ENCODE measurements at places on chromosomes 1 and 21.

DNA sequence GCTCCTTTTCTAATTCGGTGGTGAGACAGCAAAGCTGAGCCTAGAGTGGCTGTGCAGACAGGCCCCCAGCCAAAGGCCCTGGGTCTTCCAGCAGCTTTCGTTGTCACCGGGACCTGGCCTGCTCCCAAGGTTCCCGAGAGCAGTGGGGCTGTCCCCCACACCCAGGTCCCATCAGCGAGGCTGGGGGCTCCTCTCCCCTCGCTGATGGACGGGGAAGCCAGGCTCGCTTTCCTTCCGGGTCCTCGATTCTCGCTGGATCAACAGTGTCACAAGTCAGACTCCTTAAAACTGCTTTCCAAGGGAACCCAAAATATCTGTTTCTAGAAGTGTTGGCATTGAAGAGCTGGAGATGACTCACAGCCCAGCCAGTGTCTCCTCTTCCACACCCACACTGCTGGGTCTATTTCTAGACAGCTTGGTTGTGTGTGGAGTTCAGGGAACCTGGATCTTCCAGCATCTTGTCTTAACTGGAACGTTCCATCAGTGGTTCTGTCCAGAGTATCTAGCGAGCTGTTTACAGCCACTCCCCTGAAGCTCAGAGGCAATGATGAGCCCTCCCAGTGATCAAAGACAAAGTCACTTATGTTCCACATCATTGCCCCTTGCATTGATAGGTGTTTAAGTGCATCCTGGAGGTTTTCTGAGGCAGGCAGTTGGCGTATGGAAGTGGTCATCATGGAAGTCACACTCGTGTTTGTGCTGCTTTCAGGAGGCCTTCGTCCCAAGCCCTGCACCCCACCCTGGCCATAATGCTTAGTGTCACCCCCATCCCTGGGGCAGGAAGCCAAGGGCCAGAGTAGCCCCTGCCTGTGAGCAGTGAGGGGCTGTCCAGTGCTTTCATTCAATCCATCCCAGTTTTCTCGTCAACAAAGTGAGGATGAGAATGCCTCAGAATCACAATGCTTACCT, 35.2 kb downstream of the RRP1 start:
- no peak for DNase-seq

DNA sequence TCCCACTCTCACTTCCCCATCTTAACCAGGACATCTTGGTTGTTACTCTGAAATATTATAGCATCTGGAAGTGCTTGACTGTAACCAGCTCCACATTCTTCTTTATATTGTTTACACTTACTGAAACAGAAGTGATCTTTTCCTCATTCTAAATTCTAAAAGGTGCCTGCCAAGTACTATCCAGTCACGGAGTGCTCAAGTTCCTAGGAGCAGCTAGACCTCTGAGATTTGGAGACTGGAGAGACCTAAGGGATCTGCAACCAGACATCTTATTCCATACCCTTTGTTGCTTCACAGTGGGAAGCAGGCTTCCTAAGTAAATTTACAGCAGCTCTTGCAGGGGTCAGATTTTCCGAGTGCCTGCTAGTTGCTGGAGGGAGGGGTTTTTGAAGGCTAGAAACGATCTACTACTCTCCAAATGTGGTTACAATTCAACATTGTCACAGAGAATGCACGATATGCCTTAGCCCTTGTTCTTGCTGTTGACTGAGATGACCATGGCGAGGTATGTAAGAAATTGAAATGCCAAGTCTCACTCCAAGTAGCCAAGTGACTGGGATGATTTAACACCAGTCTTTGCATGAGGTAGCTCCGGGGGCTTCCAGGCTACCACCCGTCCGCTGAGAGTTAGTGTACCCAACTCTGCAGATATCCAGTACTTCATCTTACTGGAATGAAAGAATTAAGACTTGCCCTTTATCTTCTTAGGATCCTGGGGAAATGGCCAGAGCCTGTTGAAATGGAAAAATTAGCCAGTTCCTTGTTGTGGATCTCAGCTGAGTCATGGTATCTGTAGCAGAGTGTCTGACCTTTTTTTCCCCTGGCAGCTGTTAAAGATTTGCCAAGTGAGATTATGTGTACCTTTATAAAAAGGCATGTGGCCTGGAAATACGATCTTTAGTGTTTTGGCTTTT, 150.8 kb downstream of the MAST2 start:
- peak; percentile 46 for DNase-seq

DNA sequence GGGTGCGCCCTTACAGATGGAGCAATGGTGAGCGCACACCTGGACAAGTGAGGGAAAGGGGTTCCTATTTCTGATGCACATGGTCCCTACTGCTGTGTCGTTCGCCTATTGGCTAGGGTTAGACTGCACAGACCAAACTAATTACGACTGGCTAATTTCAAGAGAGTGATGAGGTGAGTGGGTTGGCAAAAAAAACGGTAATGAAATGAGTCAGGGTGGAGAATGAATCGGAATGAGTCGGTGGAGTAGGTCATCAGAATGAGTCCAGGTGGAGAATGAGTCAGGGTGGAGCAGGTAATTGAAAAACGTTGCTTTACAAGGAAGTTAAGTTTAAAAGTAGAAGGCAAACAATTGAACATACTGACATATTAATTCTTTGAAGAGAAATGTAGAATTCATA, 79.8 kb downstream of the WDR4 start:
- no peak for DNase-seq

DNA sequence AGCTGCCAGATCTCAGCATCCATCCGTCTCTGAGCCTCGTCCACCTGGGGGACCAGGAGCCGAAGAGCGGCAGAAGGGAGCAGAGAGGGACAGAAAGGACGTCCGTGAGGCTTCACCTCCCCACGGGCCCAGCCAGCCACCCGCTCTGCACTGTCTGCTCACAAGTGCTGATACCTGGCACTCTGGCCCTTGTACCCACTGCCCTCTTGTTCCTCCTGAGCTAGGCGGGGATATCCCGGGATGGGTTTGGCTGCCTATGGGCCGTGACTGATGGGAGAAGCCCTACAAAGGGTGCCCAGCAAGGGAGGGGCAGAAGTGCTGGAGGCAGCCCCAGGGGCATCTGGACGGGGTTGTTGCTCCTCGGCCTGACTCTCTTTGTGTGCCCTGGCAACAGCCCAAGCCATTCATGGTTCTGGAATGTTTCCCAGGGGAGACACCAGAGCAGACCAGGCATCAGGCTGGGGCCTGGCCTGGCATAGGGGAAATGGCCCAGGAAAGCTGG, 57.6 kb downstream of the LDLRAD2 start:
- DNase-seq = peak; percentile 75

DNA sequence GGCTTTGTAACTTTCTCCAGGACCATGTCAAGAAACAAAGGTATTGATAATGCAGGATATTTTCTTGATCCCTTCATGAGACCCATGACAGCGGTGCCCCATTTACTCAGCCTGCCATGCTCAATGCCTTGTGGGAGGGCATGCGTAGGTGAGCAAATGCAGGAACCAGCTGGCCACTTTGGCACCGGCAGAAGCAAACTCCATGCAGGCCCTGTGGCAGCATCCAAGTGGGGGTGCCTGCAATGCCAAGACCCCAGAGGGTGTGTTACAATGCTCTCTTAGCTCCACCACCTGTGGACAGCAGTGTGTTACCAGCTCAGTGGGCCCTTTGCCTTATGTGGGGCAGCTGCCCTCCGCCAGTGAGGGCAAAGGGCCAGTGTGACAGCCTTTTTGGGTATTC, 108.1 kb downstream of the ATP1B1 start:
- DNase-seq = no peak

DNA sequence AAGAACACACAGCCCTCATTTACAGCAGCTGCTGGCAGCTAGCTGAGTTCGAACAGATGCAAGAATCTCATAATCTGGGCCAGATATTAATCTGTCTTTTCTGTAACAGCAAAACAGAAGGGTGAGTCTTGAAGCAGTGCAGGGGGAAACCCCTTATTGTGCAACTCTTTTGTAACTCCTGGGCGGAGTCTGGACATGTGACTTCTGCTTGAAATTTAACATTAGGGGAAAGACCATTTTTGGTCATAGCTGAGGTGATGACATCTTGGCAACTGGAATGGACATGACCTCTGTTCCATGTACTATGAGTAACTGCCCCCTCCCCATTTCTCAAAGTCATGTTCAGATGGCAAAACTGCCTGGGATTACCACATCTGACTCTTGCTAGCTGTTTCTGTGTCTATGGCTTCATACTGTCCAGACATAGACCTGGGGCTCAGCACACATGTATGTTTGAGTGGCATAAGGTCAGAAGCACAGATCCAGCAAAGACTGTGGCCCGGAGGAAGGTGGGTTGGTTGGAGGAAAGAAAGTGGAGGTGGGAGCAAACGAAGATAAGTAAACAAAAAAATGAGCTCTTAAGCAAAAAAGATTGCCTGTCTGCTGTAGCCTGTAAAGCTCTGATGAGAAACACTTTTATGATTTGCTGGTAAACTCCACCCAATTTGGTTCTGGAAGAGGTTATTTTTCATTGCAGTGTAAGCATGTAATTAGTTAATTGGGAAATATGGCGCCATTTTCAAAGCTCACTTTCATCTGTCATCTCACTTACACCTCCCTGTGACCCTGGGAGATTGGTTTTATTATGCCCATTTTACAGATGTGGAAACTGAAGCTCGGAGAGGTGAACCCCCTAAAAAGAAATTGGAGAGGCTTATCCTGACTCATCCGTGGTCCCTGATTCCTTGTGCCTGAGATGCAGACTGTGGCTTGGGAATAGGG, 26.1 kb downstream of the ETS2 start:
- DNase-seq = no peak

- DNase-seq = no peak
These were observed 426.7 kb upstream of the RUNX1 start for GRCh38 chr21:35475762-35476161.

- DNase-seq = no peak
These were observed 27.7 kb downstream of the COPA start for GRCh38 chr1:160315359-160315758.

GRCh38 chr1:59352065-59352464, 55.2 kb downstream of the FGGY start:
- no peak for DNase-seq

- DNase-seq = peak; percentile 24
These were observed 58.1 kb upstream of the SIM2 start for GRCh38 chr21:36640721-36641244.

- no peak for DNase-seq
These were observed 69.8 kb downstream of the LRIG2 start for GRCh38 chr1:113142791-113143190.

- no peak for DNase-seq
These were observed 3.4 kb downstream of the TRIM45 start for GRCh38 chr1:117118137-117118536.

Measured in iPS-NIHi11 (cell line).